ENCODE measurements at places on chromosomes 7 and 10. TPM values are rescaled to one million over a fixed set of nuclear protein-coding genes. Genes with fewer than 3 reads are reported as not detected.

The ADARB2 gene
- polyA plus RNA-seq: 0.96 TPM

The AOC1 gene
- 31.2 TPM for polyA plus RNA-seq

The UPK3BL2 gene
- polyA plus RNA-seq: 10.8 TPM

The SLC13A1 gene
- 0.25 TPM for polyA plus RNA-seq

The AHR gene
- polyA plus RNA-seq: 57.0 TPM

DNA sequence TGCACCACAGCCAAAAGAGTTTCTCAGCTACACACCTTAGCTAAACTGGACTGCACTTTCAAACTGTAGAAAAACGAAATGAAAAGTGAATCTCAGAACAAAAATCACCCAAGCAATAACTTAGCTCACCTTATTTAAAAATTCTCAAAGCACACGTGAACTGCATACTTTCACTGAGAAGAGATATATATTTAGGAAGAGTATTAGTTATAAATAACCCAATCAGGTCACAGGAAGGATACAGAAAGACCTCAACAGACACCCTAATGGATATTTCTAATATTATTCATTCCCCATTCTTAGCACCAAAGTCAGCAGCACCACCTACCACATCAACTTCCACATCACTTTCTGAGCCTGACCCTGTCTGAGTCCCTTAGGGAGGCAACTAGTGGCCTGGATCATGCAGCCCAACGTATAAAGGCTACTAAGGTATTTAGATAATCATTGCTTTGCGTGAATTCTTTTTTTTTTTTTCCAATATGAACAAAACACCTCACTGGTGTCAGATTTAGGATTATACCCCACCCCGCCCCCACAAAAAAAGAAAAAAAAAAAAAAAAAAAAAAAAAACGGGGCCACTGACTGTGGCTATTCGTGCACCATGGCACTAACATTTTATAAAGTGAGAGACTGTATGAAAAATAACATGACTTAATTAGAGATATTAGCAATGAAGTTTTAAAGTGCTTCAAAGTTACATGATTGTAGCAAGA is 2.6 kb downstream of the ABI1 start:
- DNase-seq: no peak

DNA sequence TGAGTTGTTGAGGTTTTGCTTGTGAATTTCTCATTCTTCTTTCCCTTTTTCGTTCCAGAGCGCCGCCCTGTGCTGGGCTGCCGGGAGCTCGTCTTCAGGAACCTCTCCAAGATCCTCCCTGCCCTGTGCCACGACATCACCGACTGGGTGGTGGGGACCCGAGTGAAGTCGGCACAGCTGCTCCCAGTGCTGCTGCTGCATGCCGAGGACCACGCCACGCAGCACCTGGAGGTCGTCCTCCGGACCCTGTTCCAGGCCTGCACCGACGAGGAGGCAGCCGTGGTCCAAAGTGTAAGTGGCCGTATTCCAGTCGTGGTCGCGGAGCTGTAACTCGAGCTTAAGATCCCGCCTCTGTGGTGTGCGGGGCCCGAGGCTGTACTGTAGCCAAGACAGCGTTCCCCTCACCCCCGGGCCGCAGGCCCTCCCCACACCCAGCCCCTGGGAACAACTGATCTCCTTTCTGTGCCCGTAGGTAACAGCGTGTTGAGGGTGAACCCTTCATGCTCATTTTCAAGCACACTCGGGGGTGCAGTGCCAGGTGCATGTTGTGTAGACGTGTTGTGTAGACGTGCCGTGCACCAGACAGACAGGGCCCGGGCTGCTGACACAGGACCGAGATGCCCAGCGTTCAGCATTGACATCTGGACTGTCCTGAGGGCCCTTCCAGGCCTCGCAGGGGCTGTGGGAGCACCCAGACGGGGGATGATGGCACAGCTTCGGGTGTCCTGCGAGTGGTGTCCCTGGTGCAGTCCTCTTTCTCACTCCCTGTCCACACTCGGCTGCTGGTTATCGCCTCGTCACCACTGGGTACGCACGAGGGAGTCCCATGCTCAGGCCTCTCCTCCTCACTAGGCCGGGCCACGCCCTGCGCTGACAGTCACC is 27.7 kb upstream of the PRKAR1B start:
- DNase-seq: no peak

- DNase-seq: no peak
Observed at GRCh38 chr7:139991911-139992310, 70.8 kb downstream of the PARP12 start.

The LRRC17 gene
- polyA plus RNA-seq: 82.0 TPM

DNA sequence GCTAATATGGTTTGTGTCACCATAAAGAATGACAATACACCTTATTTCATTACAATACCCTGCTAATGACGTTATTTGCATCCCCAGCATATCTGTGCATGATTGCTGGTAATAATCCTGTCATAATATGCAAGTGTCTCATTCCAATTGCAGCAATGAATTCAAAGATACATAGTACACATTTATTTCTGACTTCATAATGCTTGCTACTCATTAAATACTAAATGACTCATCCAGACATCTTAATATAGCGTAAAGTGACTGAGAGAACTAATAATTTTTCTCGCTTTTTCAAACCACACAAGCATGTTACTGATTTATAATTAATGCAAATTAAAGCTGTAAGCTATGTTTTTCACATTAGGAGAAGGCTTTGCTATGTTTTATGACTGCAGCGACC is 234.7 kb upstream of the MDFIC start:
- no peak for DNase-seq

The NOLC1 gene
- 90.4 TPM for polyA plus RNA-seq

GRCh38 chr7:2008936-2009540 is 223.7 kb downstream of the MAD1L1 start:
- no peak for DNase-seq

The SLC18A3 gene
- not detected for polyA plus RNA-seq

DNA sequence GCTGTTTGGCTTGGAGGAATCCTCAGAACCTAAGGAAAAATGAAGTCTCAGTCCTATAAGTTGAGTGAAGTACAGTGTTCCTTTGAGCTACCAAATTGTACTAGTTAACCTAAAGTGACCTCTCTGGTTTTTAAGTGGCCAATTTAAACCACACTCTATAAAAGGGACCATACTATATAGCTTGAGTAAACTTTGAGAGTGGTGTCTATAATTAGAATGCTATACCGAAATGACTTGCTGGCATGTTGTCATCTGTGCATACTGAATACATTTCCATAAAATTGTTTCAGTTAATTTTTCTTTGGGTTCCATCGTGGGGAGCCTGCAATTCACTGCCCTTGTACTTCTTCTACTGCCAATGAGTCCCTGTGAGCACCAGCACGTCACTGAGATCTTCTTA is 151.1 kb downstream of the DKK1 start:
- no peak for DNase-seq

- DNase-seq: no peak
Observed at GRCh38 chr10:82282782-82283456, 407.9 kb downstream of the NRG3 start.

DNA sequence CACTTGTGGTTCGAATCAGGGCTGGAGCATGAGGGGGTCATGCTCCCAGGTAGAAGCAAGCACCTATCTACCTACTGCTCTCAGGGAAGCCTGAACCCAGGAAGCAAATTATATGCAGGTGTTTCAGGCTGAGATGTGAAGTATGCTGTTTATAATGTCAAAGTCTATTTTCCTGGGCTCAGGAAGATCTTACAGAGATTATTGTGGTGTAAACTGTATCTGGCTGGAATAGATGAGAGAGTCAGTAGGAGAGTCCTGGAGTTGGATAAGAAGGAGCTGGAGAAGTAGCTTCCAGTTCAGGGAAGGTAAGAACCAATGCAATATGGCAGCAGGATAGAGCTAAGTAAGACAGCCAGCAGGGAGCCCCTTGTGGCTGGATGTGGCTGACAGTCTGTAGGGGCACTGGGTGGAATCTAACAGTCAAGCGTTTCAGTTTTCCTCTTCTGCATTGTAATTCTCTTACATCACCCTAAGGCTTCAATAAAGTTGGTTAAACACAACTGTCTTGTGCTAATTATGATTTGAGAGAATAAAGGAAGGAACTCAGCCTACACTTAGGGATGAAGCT is 105.9 kb upstream of the EEPD1 start:
- no peak for DNase-seq

DNA sequence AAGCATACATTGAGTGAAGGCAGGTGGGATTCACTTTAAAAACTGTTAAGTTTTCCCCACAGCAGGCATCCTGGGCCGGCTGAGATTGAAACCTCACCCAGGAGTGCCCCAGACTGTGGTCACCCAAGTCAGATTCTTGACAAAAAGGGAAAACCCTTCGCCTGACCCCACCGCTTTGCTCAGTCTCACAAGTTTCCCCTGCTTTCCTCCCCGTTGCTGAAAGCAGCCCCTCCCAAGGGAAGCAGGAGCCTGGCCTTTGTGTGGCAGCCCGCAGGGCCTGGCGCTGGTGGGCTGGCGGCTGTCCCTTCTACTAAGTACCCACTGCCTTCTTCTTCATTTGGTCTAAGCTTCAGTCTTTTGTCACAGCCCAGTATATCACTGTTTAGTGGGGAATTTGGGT is 16.0 kb downstream of the RNF32 start:
- no peak for DNase-seq

The FAM13C gene
- 9.2 TPM for polyA plus RNA-seq

The TMEM176A gene
- 71.6 TPM for polyA plus RNA-seq

- DNase-seq: no peak
Observed at GRCh38 chr10:102782673-102783551, 39.2 kb downstream of the WBP1L start.

GRCh38 chr7:49295146-49295545 is 370.8 kb downstream of the CDC14C start:
- DNase-seq: no peak

DNA sequence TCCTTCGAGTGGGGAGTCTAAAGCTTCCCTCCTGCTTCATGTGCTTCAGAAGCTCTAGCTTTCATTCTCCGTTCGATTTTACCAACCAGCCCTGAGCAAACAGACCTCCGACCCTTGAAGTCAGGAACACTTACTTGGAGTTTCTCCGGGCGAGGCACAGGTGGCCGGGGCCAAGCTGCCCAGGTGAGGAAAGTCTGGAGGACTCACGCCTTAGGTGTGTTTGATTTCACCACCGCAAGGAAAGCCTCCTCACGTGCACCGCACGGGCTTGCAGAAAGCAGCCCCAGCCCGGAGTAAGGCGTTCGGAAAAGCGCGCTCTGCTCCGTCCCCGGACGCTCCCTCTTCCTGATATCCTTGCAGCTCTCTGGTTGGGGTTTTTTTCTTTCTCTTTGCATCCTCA is 30.1 kb upstream of the CNPY1 start:
- DNase-seq: no peak

DNA sequence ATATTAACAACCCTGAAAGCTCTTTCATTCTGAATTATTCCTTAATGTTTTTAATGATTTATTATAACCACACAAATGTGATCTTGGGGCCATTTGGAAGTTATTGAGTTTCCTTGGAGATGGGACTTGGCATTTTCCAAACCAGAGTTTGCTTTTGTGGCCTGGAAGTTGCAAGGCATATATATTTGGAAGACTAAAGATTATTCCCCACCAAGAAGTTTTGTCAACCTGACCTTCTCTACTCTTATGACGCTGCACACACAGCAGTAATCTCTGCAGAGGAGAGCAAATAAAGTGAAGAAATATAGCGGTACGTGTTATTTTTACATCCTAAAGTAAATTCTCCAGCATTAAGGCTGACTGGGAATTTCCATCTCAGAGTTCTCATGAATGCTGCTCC is 397.0 kb downstream of the LRMDA start:
- DNase-seq: no peak

DNA sequence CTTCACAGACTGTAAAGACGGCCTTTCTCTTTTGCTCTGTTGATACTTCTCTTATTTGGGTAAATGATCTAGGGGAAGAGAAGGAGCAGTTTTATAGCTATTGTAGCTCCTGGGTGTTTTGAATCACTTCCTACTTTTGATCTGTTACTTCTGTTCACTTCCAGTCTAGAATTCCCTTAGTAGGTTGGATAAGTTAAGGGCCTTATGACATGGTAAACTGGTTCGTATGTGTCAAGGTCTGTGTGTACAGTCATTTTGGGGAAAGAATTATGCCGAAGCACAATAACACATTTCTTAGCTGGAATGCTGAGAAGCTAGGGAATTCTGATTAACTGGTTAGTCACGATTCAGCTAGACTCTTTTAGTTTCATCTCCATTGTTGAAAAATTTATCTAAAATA is 8.1 kb downstream of the DENND10 start:
- no peak for DNase-seq

DNA sequence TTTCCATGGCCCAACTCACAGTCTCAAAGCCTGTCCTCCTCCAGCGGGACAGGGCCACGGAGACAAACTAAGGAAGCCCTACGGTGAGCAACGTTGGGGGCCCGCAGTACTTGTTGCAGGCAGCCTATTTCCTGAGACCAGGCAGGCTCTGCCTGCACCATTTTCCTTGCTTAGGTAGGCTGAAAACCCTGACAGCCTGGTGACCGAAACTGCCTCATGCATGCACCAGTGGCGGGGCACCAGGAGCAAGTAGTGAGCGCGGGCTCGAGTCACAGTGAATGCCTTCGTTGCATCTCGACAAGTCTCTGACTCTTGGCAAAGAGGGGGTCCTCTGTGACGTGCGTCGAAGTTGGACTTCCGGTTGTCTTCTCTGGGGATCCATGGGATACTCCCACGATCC is 23.3 kb upstream of the ZNF273 start:
- no peak for DNase-seq

The LBX1 gene
- polyA plus RNA-seq: not detected

- DNase-seq: no peak
Observed at GRCh38 chr7:69735582-69735981, 137.3 kb downstream of the AUTS2 start.

- DNase-seq: no peak
Observed at GRCh38 chr10:82497439-82497838, 622.4 kb downstream of the NRG3 start.

The ARL3 gene
- polyA plus RNA-seq: 28.1 TPM

The ELN gene
- 549 TPM for polyA plus RNA-seq

- DNase-seq: no peak
Observed at GRCh38 chr7:70886547-70886946, 245.4 kb upstream of the GALNT17 start.

The CDNF gene
- polyA plus RNA-seq: 2.4 TPM

DNA sequence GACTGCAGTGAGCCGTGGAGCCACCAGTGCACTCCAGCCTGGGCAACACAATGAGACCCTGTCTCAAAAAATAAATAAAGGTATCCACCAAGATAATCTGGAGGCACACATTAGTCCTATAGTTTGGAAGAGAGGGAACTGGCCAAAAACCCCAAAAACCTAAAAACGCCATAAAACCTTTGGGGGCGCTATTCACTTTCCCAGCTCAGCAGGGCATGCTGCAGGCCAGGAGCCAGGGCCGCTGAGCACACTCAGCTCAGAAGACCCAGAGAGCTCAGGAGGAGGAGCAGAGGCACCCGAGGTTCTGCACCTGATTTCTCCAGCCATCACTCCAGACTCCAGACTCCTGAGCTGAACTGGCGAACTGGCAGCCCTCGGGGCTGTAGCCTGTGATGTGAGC is 167.2 kb upstream of the IMMP2L start:
- no peak for DNase-seq
